ENCODE measurements at places on chromosomes 11 and 22.

GRCh38 chr11:86418917-86419316, 44.2 kb downstream of the CCDC81 start:
- no peak for DNase-seq

GRCh38 chr11:97615546-97615945, 1225.7 kb downstream of the JRKL start:
- DNase-seq: no peak

DNA sequence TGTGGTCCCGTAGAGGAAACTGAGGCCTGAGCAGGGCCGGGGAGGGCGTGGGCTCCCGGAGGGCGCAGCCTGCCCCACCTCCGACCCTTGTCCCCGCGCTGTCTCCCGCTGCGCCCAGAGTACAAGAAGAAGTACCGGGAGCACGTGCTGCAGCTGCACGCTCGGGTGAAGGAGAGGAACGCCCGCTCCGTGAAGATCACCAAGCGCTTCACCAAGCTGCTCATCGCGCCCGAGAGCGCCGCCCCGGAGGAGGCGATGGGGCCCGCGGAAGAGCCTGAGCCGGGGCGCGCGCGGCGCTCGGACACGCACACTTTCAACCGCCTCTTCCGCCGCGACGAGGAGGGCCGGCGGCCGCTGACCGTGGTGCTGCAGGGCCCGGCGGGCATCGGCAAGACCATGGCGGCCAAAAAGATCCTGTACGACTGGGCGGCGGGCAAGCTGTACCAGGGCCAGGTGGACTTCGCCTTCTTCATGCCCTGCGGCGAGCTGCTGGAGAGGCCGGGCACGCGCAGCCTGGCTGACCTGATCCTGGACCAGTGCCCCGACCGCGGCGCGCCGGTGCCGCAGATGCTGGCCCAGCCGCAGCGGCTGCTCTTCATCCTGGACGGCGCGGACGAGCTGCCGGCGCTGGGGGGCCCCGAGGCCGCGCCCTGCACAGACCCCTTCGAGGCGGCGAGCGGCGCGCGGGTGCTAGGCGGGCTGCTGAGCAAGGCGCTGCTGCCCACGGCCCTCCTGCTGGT, 1.9 kb downstream of the NLRP6 start:
- no peak for DNase-seq

DNA sequence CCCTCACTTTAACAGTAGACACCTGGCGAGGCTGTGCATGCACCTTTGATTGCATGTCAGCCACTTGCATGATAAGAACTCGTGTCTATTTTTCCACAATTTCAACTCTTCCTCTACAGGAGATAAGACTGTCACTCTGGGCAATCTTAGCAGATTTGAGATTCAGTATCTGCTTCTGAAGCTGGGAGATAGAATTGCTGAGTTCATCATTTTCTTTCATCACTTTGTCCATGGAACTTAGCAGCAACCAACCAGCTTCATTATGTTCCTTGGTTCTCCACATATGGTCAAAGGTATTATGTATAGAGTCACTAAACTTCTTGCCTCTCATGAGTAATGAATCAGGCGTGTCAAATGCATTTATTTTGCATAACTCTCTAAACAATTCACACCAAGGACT, 17.1 kb downstream of the MTNR1B start:
- DNase-seq: no peak

GRCh38 chr11:43585877-43586608, 94.5 kb upstream of the HSD17B12 start:
- no peak for DNase-seq

- no peak for DNase-seq
Measured at GRCh38 chr11:134528453-134528852, 116.4 kb upstream of the B3GAT1 start.

- peak; percentile 62 for DNase-seq
Measured at GRCh38 chr22:21712751-21713427, 22.7 kb downstream of the YPEL1 start.

- no peak for DNase-seq
Measured at GRCh38 chr11:58561394-58562098, 14.1 kb downstream of the LPXN start.

DNA sequence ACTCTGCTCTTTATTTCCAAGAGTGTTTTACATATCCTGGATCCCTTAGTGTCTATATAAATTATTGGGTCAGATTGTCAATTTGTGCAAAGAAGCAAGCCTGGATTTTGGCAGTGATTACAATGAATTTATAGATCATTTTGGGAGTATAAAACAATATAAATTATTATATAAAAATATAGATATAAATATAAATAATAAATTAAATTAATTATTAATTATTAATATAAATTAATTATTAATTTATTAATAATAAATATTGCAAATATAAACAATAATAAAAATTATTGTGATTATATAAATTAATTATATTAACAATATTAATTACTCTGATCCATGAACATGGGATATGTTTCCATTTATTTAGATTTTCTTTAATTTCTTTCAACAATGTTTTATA, 32.5 kb downstream of the RTL6 start:
- DNase-seq: no peak

DNA sequence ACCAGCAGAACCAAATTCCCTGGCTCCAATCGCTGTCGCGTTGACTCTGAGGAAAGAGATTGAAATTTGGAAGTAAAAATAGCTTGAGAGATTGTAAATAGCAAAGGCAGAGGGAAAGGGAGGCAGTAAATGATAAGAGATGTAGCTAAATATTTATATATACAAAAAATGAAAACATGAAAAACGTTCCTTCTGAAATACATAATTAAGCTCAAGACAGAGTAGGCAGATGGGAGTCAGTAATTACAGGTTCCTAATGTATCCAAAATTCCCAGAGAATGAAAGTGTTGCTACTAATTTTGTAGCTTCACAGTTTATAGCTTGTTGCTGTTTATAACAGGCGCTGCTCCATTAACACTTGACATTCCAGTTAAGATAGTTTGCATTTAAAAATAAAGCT, 648.7 kb downstream of the KCNA4 start:
- no peak for DNase-seq

GRCh38 chr11:88739524-88739923, 326.3 kb downstream of the GRM5 start:
- no peak for DNase-seq

DNA sequence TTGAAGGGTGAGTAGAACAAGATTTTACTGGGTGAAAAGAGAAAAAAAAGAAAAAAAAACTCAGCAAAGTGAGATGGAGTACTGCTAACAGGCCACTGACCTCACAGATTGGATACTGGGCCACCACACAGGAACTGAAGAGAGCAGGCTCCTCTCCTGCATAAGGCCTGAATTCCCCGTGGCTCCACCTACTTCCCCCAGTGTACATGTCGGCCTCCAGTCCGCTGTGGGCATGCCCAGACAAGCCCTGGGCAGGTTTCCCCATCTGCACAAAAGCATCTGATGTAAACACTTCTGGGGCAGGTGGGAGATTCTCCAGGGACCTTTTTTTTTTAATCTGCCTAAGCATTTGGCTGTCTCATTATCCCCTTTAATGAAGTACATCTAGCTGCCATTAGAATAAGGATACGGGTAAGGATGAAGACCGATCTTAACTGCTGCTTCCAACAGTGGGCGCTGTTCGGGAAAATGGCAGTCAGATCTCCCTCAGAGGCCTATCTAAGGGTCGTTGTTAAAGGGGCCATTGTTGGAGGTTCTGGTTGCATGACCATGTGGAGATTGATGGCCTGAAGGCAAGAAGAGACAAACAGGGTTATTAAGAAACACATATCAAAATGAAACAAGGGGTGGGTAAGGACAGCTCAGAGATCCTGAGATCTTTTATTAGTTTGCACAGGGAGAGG, 48.5 kb downstream of the MS4A13 start:
- DNase-seq: no peak

- DNase-seq: peak; percentile 19
Measured at GRCh38 chr11:41446107-41446506, 13.3 kb downstream of the LRRC4C start.

DNA sequence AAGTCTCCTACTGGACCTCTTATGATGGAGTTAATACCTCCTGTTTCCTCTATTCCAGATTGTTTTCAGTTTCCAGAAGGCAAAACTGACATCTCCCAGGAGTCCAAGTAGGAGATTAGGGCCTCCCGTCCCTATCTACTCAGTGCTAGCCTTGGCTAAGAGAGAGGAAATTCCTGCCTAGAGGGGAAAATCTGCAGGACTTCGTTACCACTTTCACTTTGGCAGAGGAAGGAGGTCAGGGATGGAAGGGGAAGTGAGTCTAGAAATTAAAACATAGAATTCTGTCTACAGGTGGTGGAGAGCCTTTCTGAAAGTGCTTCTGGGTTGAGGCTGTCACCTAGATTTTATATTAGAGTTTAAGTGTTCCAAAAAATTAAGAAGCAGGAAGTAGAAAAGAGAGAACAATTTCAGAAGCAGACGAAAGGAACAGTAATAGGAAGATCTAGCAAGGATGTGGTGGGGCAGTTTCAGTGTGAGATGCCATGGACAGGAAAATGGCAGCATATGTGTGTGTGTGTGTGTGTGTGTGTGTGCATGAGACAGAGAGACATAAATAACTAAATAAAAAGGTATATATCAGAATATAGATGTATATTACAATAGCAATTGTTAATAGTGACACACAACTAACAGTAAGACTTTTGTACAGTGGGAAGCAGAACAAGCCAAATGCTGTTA, 2.4 kb upstream of the TRIM68 start:
- DNase-seq: no peak

GRCh38 chr22:22088658-22089458, 106.3 kb upstream of the TOP3B start:
- no peak for DNase-seq

- no peak for DNase-seq
Measured at GRCh38 chr11:112162761-112163546, 940 bp downstream of the IL18 start.

GRCh38 chr11:30388957-30389356, 66.1 kb downstream of the ARL14EP start:
- DNase-seq: no peak

DNA sequence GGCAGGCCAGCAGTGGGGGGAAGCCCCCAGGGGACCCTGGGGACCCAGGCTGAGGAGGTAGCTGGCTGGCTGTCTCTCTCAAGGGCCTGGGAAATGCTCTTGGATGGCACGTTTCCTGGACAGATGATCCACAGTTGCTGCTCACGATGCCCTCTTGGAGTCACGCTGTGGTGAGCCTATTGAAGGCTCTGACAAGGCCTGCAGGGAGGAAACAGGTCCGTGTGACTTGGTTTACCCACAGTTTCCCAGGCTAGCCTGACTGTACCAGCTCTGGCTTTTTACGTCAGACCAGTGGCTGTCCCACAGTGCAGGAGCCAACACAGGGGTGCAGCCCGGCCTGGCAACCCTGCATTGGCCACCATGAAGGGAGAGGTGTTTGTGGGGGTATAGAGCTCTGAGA, 29.2 kb upstream of the PPARA start:
- DNase-seq: no peak

DNA sequence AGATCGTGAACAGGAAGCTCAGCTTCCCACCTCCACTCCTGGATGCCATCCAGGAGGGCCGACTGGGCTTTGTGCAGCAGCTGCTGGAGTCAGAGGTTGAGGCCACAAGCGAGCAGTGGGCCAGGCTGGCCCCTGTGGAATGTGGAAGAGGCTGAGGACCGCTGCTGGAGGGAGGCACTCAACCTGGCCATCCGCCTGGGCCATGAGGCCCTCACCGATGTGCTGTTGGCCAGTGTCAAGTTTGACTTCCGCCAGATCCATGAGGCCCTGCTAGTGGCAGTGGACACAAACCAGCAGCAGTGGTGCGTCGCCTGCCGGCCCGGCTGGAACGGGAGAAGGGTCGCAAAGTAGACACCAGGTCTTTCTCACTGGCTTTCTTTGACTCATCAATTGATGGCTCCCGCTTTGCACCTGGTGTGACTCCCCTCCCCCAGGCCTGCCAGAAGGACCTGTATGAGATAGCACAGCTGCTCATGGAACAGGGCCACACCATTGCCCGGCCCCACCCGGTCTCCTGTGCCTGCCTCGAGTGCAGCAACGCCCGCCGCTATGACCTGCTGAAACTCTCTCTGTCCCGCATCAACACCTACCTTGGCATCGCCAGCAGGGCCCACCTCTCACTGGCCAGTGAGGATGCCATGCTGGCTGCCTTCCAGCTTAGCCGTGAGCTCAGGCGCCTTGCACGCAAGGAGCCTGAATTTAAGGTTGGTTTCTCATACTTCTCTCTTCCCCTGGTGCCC, 24.9 kb downstream of the ART5 start:
- DNase-seq: no peak

- DNase-seq: no peak
Measured at GRCh38 chr11:121304759-121305158, 12.2 kb downstream of the SC5D start.

DNA sequence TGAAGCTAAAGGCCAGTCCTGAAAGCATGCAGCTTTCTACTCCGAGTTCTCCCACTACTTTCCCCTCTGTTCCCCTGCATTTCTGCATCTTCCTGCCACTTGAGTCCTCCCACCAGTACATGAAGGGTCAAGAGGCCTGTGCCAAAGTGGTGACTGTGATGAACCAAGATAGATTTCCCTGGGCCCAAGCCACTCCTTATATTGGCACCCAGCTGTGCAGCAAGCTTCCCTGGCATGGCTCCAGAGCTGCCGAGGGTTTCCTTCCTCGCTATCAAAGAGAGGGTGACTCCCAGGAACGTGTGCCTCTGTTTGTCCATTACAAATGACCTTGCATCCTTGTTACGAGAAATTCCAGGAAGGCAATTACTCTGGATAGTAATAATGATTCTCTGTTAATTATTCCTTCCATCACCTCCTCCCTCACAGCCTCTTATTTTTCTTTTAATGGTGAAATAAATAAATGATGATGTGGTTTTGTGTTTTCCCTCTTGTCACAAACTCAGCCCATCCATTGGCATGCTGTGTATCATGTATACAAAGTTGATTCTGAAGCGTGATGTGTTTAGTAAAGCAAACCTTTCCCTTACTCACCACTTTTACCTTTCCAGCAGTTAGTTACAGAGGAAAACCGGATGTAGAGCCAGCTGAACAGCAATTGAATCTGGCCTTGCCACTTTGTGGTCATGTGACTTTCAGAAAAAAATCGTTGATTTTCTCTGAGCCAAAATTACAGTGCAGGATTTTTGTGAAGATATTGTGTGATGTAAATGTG, 8.3 kb downstream of the SRSF8 start:
- DNase-seq: no peak

DNA sequence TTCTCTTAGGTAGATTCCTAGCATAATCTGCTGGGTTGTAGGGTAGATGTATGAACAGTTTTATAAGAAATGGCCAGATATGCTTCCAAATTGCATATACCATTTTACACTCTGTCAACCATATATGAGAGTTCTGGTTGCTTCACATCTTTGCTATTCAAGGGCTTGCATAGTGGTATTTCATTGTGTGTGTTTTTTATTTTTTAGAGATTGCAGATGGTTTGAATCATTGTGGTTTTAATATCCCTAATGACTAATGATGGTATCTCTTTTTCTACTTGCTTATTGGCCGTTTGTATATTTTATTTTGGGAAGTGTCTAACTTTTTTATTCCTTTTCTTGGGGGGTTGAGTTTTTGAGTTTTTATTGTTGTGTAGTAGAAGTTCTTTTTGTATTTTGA, 26.9 kb downstream of the RNF214 start:
- peak; percentile 72 for DNase-seq

- no peak for DNase-seq
Measured at GRCh38 chr22:23166042-23166831, 14.1 kb upstream of the BCR start.
